ENCODE measurements at places on chromosomes 6 and 20.
A peak's percentile ranks its signal among the peaks of the same experiment; 100 is the strongest.

- H3K27ac ChIP-seq: no peak overlapping the region
- H3K27me3 ChIP-seq: peaks cover 36% of the 10 kb centered on the region
- no peak overlapping the region for H3K4me3 ChIP-seq
- H3K4me1 ChIP-seq: no peaks in the 10 kb centered on the region
- no peaks in the 10 kb centered on the region for H3K36me3 ChIP-seq
These were observed 29.4 kb upstream of the MAFB start for GRCh38 chr20:40718214-40718977.

DNA sequence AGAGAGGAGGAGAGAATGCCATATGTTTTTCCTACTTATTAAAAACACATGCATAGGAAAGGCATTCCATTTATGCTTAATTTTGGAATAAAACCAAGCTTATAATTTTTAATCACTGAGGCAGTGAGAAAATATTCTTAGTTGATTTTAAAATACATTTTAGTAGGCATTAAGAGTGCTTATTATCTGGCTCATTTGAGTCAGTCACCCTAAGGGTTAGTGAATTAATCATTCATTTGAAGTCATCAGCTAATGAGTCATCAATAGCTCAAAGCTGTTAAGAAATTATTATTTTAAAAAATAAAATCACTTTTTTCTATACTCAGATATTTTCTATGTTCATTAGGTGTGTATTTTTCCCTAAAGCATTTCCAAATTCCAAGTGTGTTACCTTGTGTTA lies 81.6 kb downstream of the TMEM200A start:
- no peak overlapping the region for H3K4me3 ChIP-seq
- H3K27me3 ChIP-seq: no peaks in the 10 kb centered on the region
- H3K36me3 ChIP-seq: no peaks in the 10 kb centered on the region
- H3K4me1 ChIP-seq: no peaks in the 10 kb centered on the region

- no peak for DNase-seq
- no peak overlapping the region for H3K4me3 ChIP-seq
- peaks cover 49% of the 10 kb centered on the region for H3K27me3 ChIP-seq
- H3K36me3 ChIP-seq: peaks cover 12% of the 10 kb centered on the region
- peaks cover 31% of the 10 kb centered on the region for H3K4me1 ChIP-seq
These were observed 20.8 kb upstream of the MUC21 start for GRCh38 chr6:30962716-30963115.

GRCh38 chr6:110357298-110357663 lies 868 bp downstream of the METTL24 start:
- H3K36me3 ChIP-seq: peaks cover 1% of the 10 kb centered on the region
- H3K27ac ChIP-seq: no peak overlapping the region
- H3K4me3 ChIP-seq: peak overlapping the region; percentile 76
- DNase-seq: no peak

DNA sequence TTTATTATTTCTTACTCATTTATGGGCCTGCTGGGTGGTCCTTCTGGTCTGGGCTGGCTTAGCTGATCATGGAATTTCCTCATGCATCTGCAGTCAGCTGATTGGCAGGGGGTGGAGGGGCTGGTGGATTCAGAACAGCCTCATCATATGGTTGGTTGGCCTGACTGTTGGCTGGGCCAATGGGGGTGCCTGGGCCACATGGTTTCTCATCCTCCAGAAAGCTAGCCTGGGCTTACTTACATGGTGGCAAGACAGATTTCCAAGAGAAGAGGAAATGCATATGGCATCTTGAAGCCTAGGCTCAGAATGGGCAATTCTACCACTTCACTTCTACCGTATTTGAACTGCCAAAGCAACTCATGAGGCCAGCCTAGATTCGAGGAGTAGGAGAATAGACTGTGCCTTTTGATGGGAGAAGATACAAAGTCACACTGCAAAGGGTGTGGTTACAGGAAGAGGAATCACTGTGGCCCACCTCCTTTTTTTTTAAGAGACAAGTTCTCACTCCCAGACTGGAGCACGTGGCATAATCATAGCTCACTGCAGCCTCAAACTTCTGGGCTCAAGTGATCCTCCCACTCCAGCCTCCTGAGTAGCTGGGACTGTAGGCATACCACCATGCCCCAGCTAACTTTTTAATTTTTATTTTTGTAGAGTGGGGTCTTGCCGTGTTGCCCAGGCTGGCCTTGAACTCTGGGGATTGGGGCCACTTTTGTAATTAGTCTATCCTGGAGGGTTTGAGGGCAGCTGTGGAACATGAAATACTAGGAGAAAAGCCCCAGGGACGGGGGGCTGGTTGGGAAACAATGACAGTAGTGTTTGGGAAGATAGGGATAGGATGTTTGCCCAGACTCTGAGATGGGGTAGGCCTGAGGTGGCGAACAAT lies 47.6 kb upstream of the RNF24 start:
- H3K27me3 ChIP-seq: peaks cover 2% of the 10 kb centered on the region
- no peaks in the 10 kb centered on the region for H3K36me3 ChIP-seq
- no peaks in the 10 kb centered on the region for H3K4me1 ChIP-seq

- H3K27me3 ChIP-seq: peaks cover 41% of the 10 kb centered on the region
- no peak overlapping the region for H3K4me3 ChIP-seq
- H3K27ac ChIP-seq: no peak overlapping the region
- DNase-seq: no peak
These were observed 125.0 kb upstream of the RPS6KA2 start for GRCh38 chr6:166752097-166752496.

GRCh38 chr6:82616386-82617028 lies 252.9 kb downstream of the TPBG start:
- no peaks in the 10 kb centered on the region for H3K27me3 ChIP-seq
- no peak for DNase-seq
- H3K27ac ChIP-seq: no peak overlapping the region
- H3K4me1 ChIP-seq: no peaks in the 10 kb centered on the region

DNA sequence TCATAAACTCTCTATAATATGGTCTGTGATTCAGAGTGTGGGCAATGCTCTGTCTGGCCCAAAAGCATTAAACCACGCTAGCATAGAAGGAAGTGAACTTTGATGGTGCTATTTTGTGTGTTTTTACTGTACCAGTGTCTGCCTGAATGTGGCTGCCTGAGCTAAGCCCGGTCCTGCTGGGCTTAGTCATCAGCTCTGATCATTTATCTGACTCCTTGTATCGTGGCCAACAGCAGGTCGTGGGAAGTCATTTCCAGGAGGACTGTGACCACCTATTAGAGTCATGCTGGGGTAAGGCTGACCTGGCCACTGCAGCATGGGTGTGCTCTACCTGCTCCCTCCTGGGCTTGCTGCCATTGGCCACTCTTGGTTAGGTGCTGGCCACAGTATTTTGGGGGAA lies 239.1 kb upstream of the CEP162 start:
- no peaks in the 10 kb centered on the region for H3K4me1 ChIP-seq
- H3K27ac ChIP-seq: no peak overlapping the region
- no peaks in the 10 kb centered on the region for H3K36me3 ChIP-seq
- DNase-seq: no peak

GRCh38 chr20:45341579-45341938 lies 6.7 kb downstream of the SDC4 start:
- no peak overlapping the region for H3K4me3 ChIP-seq
- no peaks in the 10 kb centered on the region for H3K36me3 ChIP-seq
- no peaks in the 10 kb centered on the region for H3K4me1 ChIP-seq
- no peak for DNase-seq
- H3K27me3 ChIP-seq: peaks cover 3% of the 10 kb centered on the region

- peaks cover 6% of the 10 kb centered on the region for H3K27me3 ChIP-seq
- H3K36me3 ChIP-seq: no peaks in the 10 kb centered on the region
- H3K27ac ChIP-seq: no peak overlapping the region
- no peak overlapping the region for H3K4me3 ChIP-seq
- peaks cover 9% of the 10 kb centered on the region for H3K4me1 ChIP-seq
These were observed 141.1 kb upstream of the SLC24A3 start for GRCh38 chr20:19071446-19071725.

DNA sequence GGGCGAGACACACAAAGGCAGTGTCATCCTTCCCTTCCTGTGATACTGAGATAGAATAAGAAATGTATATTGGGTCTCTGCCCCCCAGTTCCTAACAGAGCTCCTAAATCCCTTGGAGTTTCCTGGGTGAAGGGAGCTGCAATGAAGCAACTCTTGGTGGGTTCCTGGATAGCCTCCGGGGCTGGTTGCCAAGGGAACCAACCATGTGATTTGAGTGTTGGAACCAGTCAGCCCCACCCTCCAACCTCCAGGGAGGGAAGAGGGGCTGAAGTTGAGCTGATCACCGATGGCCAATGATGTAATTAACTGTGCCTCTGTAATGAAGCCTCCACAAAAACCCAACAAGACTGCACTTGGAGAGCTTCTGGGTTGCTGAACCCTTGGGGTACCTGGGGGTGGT lies 116.6 kb downstream of the SLC22A3 start:
- no peaks in the 10 kb centered on the region for H3K27me3 ChIP-seq
- no peak for DNase-seq
- peaks cover 1% of the 10 kb centered on the region for H3K36me3 ChIP-seq

DNA sequence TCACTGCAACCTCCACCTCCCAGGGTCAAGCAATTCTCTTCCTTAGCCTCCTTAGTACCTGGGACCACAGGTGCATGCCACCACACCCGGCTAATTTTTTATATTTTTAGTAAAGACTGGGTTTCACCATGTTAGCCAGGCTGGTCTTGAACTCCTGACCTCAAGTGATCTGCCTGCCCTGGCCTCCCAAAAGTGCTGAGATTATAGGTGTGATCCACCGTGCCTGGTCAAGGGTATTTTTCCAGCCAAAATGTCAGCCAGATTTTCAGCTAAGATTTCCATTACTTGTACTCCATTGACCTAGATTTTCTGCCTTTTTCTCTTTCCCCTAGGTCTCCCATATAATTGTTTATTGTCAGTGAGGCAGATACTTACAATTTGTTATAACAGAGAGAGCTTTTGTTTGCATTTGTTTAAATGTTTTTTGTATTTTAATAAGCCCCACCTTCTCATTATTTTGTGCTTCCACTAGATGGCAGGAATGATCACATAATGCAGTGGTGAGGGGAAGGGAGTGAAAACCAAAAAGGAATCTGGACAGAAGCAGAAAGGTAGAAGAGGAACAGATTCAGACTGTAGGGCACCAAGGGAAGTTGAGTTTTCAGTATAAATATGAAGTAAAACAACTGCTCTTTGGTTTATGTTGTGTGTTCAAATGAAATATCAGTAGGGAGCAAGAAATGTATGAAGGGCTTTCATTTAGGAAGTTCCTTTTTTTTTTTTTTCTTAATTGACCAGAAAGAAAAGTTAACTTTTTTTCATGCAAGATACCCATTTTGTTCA lies 29.7 kb downstream of the RPF2 start:
- no peak overlapping the region for H3K4me3 ChIP-seq
- H3K4me1 ChIP-seq: peaks cover 6% of the 10 kb centered on the region
- no peaks in the 10 kb centered on the region for H3K27me3 ChIP-seq
- DNase-seq: no peak
- H3K36me3 ChIP-seq: peaks cover 43% of the 10 kb centered on the region

GRCh38 chr6:129455126-129455769 lies 254.7 kb downstream of the ARHGAP18 start:
- no peaks in the 10 kb centered on the region for H3K4me1 ChIP-seq
- H3K27ac ChIP-seq: no peak overlapping the region
- H3K36me3 ChIP-seq: no peaks in the 10 kb centered on the region
- H3K4me3 ChIP-seq: no peak overlapping the region

GRCh38 chr6:70398783-70399728 lies 14.3 kb upstream of the FAM135A start:
- H3K27me3 ChIP-seq: peaks cover 40% of the 10 kb centered on the region
- no peak for DNase-seq
- H3K27ac ChIP-seq: no peak overlapping the region
- no peaks in the 10 kb centered on the region for H3K4me1 ChIP-seq
- H3K4me3 ChIP-seq: no peak overlapping the region
- no peaks in the 10 kb centered on the region for H3K36me3 ChIP-seq

GRCh38 chr6:169213814-169214520 lies 39.7 kb downstream of the THBS2 start:
- no peaks in the 10 kb centered on the region for H3K36me3 ChIP-seq
- H3K27me3 ChIP-seq: no peaks in the 10 kb centered on the region
- H3K27ac ChIP-seq: no peak overlapping the region
- no peak overlapping the region for H3K4me3 ChIP-seq

- peaks cover 21% of the 10 kb centered on the region for H3K4me1 ChIP-seq
- no peak overlapping the region for H3K4me3 ChIP-seq
- no peaks in the 10 kb centered on the region for H3K27me3 ChIP-seq
- no peak overlapping the region for H3K27ac ChIP-seq
- peaks cover 3% of the 10 kb centered on the region for H3K36me3 ChIP-seq
- DNase-seq: no peak
These were observed 56.6 kb downstream of the SLC23A2 start for GRCh38 chr20:4944518-4945313.

DNA sequence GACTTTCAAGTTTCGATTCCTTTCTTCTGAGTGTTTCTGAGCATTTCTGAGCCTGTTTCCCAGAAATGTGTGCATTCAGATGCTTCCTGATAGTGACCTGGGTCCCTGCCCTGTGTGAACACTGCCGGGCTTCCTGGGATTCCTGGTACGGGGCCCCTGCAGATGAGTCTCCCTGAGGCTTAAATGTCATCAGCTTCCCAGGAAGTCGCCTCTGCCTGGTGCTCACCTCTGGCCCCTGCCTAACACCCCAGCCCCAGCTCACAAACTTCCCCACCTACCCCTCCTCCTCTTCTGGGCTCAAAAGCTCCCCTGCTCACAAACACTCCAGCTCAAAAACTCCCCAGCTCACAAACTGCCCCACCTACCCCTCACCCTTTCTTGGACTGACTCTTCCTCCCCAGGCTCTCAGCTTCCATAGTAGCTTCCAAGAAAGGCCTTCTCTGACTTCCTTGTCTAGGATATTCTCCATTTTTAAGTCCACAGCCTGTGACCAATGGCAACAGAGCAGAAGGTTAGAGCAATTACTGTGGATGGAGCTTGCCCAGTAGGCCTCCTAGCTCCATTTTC lies 42.0 kb downstream of the TGM2 start:
- no peak for DNase-seq
- H3K4me1 ChIP-seq: peaks cover 4% of the 10 kb centered on the region
- no peak overlapping the region for H3K4me3 ChIP-seq
- H3K36me3 ChIP-seq: no peaks in the 10 kb centered on the region

GRCh38 chr6:77425216-77425615 lies 38.1 kb downstream of the HTR1B start:
- no peaks in the 10 kb centered on the region for H3K36me3 ChIP-seq
- H3K4me3 ChIP-seq: no peak overlapping the region
- H3K27me3 ChIP-seq: no peaks in the 10 kb centered on the region
- no peak for DNase-seq
- H3K27ac ChIP-seq: no peak overlapping the region
- no peaks in the 10 kb centered on the region for H3K4me1 ChIP-seq

DNA sequence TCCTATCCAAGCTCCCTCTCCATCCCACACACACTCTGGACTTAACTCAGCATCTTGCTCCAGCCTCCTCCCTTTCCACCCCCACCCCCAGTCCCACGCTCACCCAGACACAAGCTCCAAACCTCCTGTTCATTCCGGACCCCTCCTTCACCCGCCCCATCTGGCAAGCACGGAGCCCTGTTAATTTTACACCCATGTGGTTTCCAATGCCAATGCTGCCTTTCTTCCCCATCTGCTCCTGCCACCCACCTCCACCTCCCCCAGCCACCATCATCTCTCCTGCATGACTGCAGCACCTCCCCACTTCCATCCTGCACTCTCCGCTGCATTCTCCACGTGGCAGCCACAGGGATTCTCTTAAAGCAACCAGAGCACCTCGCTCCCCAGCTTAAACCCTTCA lies 9.9 kb upstream of the CDK5RAP1 start:
- peaks cover 9% of the 10 kb centered on the region for H3K4me1 ChIP-seq
- DNase-seq: no peak
- no peaks in the 10 kb centered on the region for H3K27me3 ChIP-seq

GRCh38 chr6:70258483-70258882 lies 44.4 kb downstream of the COL9A1 start:
- no peak for DNase-seq
- no peak overlapping the region for H3K27ac ChIP-seq
- no peaks in the 10 kb centered on the region for H3K4me1 ChIP-seq
- no peaks in the 10 kb centered on the region for H3K36me3 ChIP-seq

- H3K4me1 ChIP-seq: no peaks in the 10 kb centered on the region
- H3K4me3 ChIP-seq: no peak overlapping the region
- DNase-seq: no peak
- peaks cover 39% of the 10 kb centered on the region for H3K27me3 ChIP-seq
- H3K36me3 ChIP-seq: no peaks in the 10 kb centered on the region
These were observed 267.9 kb upstream of the PLN start for GRCh38 chr6:118280210-118280609.
